Left ventricle myocardium inferior (tissue), 1 donor: ENCODE measurements at places on chromosomes 6 and 20. TPM values are rescaled to one million over a fixed set of nuclear protein-coding genes. Genes with fewer than 3 reads are reported as not detected.

The LRFN2 gene
- total RNA-seq: not detected

The OR2J3 gene
- total RNA-seq: not detected

- DNase-seq: no peak
Observed at GRCh38 chr20:35637276-35637675, 21.6 kb downstream of the SPAG4 start.

DNA sequence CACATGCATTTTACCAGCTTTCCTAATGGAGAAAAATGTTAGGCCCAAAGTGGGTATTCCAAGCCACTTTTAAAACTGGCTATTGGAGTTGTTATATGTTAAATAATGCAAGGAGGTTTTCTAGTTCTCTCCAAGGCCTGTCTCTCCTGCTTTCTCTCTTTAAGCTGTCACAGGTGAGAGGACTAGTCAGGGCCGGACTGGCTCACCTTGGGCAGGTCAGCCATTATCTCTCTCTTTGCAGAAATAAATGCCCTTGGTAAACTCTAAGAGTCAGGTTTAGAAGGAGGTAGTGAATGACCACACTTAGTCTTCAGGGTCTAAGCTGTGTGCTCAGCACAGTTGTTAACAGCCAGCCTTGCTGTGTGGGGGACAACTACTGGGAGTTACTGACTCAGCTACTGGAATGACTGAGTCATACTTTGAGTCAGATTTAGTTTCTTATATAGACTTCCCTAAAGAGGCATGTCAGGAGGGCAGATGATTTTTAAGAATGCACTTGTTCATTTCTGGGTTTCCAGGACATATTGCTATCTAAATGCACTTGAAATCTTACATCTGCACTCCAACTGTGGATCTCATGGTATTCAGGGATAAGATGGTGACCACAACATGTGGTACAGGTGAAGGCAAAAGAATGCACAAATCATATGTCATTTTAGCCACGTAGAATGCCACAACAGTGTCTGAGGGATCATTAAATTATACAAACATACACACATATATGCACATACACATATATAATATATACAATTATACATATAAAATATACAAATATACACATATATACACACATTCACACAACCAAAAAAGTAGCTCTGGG is 719.4 kb downstream of the EPM2A start:
- no peak for DNase-seq

- DNase-seq: no peak
Observed at GRCh38 chr20:3803854-3804253, 7.7 kb downstream of the CDC25B start.

DNA sequence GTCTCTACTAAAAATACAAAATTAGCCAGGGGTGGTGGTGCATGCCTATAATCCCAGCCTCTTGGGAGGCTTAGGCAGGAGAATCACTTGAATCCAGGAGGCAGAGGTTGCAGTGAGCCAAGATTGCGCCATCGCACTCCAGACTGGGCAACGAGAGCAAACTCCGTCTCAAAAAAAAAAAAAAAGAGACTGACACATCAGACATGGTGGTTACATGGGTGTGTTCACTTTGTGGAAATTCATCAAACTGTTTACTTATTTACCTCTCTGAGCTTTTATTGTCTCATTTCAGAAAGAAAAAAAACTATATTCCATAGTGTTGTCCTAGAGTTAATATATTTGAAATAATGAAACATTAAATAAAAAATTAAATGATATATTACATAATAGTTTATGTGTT is 64.8 kb downstream of the MBOAT1 start:
- DNase-seq: no peak
